ENCODE measurements at places on chromosomes 7 and 10.

GRCh38 chr7:2687338-2687869 lies 598 bp upstream of the AMZ1 start:
- no peak for DNase-seq

DNA sequence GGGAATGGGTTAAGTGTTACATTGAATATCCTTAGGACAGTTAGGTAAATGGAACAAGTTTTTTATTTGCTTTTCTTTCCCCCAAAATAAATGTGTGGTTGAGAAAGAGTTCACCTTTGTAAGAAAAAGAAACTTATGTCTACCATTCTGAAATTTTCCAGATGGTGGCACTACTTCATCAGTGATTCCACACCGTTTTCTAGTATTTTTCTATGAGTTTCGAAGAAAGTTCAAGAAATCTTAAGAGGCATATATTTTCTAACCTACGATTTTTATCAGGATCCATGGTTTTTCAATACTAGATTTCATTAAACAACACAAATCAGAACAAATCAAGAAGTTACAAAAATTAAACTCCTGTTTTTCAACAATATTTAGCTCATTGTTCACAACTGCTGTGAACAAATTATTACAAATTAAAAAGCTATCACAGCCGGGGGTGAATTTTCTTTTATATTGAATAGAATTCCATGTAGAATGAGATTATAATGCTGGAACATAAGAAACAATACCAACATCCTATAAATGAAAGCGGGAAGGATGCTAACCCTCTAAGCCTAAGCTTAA lies 163.1 kb upstream of the NPVF start:
- no peak for DNase-seq

- no peak for DNase-seq
Observed at GRCh38 chr7:11616466-11616865, 215.5 kb downstream of the THSD7A start.

DNA sequence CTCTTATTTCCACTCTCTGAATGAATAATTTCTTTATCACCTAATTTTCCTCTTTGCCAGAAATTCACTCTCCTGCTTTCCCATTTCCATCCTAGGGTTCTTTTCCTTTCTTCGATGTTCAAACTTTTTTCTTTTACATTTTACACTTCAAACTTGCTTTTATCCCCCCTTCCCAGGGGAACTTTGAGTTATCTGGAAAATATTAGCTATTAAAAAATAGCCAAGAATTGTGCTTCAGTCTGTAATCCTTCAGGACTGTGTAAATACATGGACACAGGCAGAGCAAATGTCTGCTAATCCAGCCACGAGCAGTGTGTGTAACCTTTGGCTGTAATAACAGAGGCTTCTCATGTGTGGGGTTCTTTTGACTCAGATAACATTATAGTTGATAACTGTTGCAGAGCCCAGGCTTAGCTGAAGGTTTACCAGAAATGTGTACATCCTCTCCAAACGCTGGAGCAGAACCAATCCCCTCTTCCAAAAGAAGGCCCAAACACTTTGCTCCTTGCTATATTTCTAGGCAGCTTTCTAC lies 4.6 kb downstream of the ASB4 start:
- DNase-seq = no peak

GRCh38 chr10:28906415-28906814 lies 229.1 kb downstream of the BAMBI start:
- no peak for DNase-seq

DNA sequence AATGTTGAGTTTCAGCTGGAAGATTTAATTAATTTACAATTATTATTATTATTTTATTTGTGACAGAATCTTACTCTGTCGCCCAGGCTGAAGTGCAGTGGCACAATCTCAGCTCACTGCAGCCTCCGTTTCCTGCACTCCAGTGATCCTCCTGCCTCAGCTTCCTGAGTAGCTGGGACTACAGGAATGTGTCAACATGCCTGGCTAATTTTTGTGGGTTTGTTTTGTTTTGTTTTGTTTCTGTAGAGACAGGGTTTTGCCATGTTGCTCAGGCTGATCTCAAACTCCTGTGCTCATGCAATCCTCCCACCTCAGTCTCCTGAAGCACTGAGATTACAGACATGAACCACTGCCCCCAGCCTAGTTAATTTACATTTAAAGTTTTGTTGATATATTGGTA lies 93.8 kb upstream of the MEOX2 start:
- DNase-seq = no peak
